ENCODE measurements at places on chromosomes 7 and 10.
A peak's percentile ranks its signal among the peaks of the same experiment; 100 is the strongest.

GRCh38 chr7:138515001-138515528, 55.0 kb downstream of the TRIM24 start:
- DNase-seq, result no peak

GRCh38 chr10:21530641-21531040, 3.4 kb upstream of the MLLT10 start:
- DNase-seq, result no peak

DNA sequence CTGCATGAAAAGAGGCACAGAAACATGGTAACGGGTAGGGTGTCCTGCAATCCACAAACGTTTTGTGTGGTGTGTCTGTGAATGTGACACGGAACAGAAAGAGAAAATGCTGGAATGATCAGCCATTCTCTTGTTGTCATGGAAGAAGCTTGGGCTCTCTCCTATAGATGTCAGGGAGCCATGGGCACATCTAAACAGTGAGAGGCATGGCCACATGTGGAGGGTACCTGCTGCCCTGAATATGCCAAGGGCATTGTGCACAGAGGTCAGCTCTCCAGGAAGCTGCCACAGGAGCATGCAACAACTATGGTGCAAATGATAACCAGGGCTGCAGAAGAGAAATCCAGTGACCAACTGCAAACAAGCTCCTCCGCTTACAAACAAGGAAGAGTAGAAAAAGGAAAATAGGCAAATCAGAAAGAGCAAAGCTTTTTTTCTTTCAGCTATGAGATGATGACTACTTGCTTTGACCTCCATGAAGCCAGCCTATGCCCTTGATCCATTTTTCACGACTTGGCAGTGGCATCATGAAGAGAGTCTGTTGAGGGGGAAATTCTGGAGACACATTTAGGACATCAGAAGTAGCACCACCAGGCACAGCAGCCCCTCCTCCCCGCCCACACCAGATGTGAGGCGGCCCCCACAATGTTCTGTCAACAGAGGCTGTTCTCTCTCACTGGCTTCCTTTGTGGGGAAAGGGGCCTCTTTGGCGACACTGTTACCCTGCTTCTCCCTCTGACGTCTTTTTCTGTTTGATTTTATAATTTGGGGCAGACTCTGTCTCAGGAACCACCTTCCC, 4.8 kb upstream of the PDE1C start:
- no peak for DNase-seq

DNA sequence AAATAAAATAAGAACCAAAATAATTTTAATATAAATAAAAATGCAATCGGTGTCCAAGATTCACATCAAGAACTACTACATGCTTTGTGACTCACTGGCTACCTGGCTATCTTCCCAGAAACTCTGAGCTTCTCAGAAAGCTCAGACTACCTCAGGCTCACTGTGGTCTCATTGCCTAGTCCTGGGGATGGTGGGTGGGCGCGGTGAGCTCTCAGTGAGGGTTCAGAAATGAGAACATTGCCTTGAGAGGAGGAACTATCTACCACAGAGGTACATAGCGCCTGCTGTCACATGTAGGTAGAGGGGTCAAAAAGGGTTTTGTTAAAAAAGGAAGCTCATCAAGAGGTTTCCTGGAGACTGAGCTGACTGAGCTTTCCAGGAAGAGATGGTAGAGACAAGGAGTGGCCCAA, 108.0 kb downstream of the WDFY4 start:
- no peak for DNase-seq

GRCh38 chr10:45404087-45404769, 30.2 kb downstream of the ALOX5 start:
- no peak for DNase-seq

GRCh38 chr10:61779950-61780659, 117.4 kb downstream of the CABCOCO1 start:
- no peak for DNase-seq

DNA sequence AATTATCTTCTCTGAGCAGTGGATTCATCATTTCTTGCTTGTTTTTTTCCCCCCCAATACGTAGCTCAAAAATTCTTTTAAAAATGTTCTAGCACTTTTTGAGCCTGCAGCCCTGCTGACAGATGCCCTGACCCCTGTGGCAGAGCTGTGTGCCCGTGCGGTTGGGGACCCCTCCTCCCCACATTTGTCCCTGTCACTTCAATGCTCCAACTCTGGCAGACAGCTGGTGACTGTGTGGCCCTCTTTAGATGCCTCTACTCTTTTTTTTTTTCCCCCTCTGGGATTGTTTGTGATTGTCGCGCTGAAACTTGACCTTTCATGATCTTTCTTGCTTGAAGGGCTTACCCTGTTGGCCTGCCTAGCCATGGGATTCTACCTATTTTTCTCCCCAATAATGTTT, 214.1 kb downstream of the TMEM178B start:
- no peak for DNase-seq

DNA sequence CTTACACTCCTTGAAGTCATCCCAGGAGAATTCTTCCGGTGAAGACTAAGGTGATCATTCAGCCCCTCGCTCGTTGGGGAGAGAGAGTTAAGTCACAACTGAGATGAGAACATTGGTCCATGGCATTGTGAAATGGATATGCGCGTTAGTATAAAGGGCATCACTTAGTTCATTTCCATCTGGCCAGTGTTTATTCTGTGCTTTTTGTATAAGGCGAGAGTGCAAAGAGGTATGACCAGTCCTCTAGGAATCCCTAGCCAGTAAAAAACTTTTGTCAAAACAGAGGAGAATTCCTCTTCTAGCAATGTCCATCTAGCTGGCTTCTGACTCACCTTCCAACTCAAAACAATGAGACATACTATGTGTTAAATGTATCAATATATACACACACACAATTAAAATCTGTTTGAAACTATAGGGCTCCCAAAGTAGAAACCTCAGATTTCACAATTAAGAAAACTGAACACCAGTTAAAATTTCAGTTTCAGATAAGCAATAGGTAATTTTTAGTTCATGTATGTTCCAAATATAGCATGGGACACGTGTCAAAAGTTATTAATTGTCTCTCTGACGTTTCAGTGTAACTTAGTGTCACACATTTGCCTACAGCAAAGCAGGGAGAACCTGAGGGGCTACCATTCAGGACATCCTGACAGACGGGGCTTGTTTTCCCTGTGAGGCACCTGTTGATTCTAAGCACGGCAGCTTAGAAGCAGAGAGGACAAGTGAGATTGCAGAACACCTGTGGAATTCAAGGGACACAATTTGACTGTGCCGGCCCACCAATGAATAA, 158.9 kb downstream of the KLF6 start:
- no peak for DNase-seq

- DNase-seq, result no peak
Measured at GRCh38 chr7:27998382-27998781, 182.2 kb downstream of the JAZF1 start.

- DNase-seq, result no peak
Measured at GRCh38 chr10:15516256-15517085, 145.4 kb upstream of the FAM171A1 start.

GRCh38 chr10:68471586-68472408, at the start of gene DNA2:
DNA2 (minus strand) TSS chr10:68471973; CDS start chr10:68471864, 109 bp downstream.
- DNase-seq, result peak; percentile 61

- DNase-seq, result no peak
Measured at GRCh38 chr10:68895041-68895440, 6.1 kb upstream of the DDX50 start.

- peak; percentile 42 for DNase-seq
Measured at GRCh38 chr10:71285180-71285545, 33.9 kb upstream of the SLC29A3 start.

GRCh38 chr10:101939008-101939648, 95.5 kb upstream of the KCNIP2 start:
- peak; percentile 91 for DNase-seq

GRCh38 chr10:124653811-124654651, 90.1 kb downstream of the FAM53B start:
- DNase-seq, result no peak

- DNase-seq, result no peak
Measured at GRCh38 chr7:2812114-2812487, 32.0 kb downstream of the GNA12 start.

GRCh38 chr10:63843107-63843506, 321.9 kb downstream of the REEP3 start:
- DNase-seq, result no peak

DNA sequence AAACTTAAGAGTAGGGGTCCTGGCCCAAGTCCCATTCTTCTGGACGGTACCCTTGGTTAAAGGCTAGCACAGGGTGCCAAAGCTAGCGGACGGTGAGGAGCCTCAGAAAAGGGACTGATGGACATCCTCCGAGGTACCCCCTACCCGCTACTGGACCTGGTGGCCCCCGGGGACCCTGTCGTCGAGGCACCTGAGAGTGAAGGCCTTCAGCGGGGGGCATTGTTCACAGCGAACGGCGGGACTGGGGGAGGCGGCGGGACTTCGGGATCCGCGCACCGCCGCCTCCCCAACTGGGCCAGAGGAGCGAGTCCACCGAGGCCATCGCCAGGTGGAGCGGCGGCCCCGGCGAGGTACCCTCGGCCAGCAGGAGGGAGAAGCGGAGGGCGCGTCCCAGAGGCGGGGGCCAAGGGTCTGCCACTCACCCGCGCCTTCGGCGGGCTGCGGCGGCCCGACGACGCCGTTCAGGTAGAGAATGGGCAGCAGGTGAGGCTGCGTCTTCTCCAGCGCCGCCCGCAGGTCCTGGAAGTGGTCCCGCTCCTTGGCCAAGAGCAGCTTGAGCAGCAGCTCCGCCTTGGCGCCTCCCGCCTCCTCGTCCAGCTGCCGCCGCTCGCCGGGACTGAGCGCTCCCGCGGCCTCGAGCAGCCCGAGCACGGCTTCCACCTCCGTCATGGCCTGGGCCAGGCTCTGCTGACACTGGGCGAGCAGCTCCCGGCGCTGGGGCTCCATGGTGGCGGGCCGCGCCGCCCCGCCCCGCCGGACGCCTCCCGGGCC, 575 bp downstream of the DLG5 start:
- DNase-seq, result no peak

DNA sequence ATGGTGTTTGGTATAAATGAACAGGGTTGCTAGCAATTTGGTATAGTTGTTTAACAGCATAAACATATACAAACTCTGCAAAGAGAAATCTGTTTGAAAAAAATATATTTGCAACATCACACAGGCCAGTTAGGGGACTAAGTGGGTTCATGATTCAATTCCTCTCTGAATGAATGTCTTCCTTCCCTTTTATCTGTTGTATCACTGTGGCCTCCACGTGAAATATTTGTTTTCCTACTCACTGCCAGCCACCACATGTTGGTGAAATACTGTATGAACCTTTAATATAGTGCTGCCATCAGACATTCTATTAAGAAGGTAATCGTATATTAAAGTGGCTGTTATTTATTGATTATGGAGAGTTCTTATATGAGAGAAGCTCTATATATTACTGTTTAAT, 157.0 kb downstream of the ARID5B start:
- no peak for DNase-seq

- no peak for DNase-seq
Measured at GRCh38 chr10:48564466-48565160, 40.3 kb downstream of the ARHGAP22 start.

- no peak for DNase-seq
Measured at GRCh38 chr7:156547884-156548561, 92.6 kb upstream of the RNF32 start.

DNA sequence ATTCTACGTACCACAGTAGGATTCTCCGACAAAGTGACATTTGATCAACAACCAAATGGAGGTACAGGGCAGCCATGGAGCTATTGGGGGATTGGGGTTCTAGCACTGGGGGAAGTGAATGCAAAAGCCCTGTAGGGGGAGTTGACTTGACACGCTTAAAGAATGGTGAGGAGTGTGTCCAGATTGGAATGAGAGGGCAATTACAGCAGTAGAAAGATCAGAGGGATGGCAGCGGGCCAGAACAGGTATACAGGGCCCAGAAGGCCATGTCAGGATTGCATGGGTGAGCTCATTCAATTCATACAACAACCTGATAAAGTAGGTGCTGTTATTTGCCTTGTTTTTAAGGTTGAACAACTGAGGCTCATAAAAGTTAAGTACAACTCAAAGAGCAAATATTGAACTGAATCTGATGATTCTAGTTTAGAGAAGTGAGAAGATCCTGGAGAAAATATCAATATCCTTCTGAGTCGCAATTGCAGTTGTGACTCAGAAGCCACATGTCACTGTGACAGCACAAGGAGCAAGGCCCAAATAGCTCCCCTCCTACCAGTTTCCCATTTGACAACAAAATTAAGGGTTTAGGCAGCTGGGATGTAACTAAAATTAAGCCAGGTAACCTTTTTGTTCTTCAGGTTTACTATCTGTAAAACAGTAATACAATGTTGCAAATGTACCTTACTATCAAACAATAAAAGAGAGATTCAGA, 28.0 kb upstream of the CTTNBP2 start:
- no peak for DNase-seq

DNA sequence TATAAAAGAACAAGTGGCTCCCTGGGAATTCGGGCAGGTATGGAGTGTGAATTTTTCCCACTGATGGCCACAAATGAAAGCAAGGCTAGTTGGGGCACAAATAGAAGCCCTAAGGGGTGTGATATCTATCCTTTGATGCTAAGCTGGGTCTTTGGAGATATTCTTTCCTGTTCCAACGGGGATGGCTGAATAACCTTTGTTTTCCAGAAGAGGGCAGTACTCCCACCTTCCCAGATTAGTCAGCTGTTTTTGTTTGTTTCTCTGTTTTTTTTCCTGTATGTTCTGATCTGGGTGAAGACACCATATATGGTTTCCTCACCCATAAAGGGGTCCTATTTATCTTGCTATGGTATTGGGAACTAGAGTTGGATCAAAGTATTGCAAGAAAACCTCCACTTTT, 947.7 kb upstream of the SORCS1 start:
- no peak for DNase-seq

DNA sequence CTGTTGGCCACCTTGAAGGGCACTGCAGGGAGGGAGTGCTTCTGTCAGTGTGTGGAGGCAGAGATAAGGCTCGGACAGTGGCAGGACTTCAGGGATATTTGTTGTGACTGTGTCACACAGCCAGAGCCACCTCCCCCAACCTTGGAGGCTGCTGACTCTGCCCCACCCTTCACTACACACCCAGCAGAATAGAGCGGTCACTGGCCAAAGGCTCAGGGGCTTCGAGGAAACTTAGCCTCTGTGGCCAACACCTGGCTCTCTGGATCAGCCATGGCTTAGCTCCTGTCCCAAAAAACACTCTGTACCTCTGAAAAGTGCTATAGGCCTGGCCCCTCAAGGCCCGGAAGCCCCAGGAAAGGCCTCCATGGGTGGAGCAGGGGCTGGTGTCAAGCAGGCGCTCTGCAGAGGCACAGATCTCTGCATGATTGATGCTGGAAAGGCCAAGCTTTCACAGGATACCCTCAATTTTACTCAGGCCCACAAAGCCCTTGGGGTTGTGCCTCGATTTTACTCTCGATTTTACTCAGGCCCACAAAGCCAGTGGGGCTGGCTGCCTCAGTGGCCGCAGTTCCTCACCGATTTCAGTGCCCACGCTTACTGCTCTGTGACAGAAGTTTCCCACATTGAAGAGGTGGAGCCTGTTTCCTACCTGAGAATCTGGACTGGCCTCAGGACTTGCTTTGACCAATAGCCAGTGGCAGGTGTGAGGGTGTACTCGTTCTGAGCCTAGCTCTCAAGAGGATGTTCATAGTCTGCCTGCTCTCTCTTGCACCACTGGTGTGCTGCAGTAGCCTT, 113.2 kb upstream of the GPR26 start:
- DNase-seq, result no peak

DNA sequence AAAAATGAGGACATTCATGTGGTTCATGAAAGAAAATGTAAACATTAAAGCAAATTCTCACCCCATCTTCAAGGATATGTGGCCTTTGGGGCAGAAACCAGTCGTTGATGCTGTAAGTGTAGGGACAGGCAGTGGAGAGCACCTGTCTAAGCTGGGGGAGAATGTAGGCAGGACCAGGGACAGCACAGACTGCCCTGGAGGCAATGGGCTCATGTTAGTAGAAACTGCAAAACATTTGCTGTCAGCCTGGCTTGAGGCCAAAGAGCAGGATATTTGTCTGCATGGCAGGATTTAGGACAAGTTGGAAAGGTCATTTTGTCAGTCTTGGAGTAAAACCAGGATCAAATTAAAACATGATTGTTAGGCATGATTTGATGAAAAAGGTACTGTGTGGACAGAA, 211.6 kb upstream of the AGK start:
- no peak for DNase-seq

All from NCI-H460 (cell line).